ENCODE measurements at places on chromosomes 7 and 10.

DNA sequence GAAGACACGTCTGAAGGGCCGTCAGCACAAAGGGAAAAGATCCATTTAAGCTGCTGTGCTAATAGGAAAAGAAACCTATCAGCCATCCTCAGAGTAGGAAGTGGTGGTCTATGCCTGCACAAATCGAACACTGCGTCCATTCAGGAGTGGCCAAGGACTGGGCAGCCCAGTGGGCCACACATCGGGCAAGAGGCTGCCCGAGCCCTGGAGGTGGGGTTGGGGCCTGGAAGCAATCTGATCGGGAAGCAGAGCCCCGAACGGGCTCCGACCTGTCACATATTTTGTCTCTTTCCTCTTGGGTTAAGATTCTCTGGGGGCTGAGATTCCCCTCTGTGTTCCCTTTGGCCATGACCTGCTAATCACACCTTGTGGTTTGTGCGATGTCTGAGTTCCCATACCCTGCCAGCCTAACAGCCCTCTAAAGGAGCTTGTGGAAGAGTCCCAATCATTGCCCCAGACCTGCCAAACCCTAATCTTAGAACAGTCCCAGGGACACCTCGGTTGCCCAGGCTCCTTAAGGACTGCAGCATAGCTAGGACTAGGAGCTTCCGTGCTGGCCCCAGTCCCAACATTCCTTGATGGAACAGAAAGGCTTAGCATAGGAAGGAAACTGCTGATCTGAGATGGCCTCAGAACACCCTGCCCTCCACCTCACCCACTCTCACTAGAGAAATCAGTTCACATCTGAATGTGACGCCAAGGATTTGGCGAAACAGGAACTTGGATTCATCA, 77.9 kb upstream of the SAMD8 start:
- no peak for DNase-seq

GRCh38 chr10:124678557-124679240, 65.5 kb downstream of the FAM53B start:
- peak; percentile 26 for DNase-seq

DNA sequence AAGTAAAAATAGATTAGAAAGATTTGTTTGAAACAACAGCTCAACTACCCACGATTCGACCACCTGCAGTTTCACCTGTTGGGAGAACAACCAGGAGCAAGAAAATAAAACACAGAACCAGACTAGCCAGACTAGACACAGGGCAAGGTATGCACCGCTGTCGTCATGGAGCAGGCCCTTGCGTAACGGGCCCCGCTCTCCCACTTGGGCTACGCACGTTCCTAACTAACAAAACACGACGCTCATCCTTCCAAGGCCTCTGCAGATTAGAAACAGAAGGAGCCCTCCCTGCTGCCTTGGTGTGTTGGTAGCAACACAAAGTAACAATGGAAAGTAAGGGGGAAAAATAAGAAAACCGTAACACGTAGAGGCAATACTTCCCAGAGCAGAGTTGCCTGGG, 45.1 kb upstream of the ELMO1 start:
- DNase-seq, result no peak

DNA sequence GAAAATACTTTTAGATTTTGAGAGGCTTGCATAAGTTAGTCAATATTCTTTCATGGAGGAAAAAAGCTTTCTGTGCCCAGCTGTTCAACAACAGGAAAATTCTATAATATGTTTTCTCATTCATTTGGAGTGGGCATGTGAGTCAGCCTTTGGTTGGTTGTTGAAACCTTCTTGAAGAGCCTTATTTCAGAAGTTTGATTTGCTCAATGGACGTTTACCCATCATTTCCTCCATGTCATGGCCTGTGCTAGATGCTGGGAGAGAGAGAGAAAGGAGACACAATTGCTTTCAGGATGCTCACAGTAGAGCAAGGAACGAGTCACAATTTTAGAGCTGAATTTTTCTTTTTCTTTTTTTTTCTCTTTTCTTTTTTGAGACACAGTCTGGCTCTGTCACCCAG, 181.7 kb downstream of the PRKCQ start:
- DNase-seq, result no peak

- DNase-seq, result no peak
These were observed 239.9 kb downstream of the CAMK1D start for GRCh38 chr10:12589291-12589690.

DNA sequence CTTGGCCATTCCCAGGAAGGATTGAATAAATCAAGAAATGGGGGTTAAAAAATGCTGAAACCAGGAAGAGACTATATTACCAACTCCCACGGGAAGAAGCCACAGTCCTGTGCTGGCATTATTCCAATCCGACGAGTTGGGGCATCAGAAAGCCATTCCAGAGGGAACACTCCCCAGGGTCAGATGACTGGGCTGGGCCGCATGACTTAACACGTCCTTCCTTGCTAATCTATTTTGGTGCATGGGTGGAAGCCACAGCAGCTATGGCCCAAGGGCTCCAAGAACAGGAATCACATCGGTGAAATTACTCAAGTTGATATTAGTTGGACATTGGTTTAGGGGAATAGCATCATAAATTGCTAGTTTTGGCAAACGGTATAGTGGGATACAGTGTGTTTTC, 592.9 kb upstream of the NRP1 start:
- DNase-seq, result no peak

DNA sequence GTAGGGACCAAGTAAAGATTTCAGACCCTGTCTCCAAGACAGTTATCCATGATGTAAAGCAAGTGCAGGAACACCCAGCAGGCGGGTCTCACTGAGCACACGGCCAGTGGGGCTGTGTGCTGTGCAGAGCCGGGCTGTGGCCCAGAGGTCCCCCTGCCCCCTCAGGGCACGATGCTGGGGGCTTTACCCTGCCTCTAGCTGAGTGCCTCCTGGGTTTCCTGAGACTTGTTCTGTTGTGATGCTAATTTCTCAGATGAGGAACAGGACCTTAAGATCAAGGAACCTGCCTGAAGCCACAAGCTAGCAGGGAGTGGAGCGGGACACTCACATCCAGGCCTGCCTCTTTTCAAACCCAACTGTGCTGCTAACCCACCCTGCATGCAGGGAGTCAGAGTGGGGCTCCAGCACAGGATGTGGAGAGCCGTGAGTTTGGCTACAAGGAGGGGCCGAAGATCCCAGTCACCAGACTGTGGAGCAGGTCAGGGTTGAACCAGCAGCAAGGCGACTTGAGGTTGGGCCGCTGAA, 76.1 kb upstream of the LYZL2 start:
- DNase-seq, result peak; percentile 15

Data from stimulated activated naive CD4-positive, alpha-beta T cell (primary cell).